ENCODE measurements at places on chromosomes 1 and 21. TPM values are rescaled to one million over a fixed set of nuclear protein-coding genes. Genes with fewer than 3 reads are reported as not detected.

The PIGR gene
- 0.16 TPM for total RNA-seq

DNA sequence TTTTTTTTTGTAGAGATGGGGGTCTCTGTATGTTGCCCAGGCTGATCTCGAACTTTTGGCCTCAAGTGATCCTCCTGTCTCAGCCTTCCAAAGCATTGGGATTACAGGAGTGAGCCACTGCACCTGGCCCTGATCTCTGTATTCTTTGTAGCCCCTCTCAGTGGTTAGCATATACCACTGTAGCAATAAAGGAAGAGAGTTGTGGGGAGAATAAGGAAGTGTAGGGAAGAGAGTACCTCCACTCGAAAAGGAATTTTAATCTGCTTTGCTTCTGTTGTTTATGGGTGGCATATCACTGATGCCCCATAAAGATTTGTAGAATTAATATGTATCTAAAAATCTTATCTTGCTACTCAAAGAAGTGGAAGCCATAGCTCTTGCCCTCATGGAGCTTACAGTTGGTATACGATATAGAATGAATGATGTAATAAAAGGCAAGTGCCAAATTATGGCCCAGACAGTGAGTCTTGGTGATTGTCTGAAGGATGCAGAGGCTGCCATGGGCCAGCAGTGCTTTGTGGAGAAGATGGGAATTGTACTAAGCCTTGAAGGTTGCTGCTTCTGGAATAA is 96.0 kb downstream of the CLIC6 start:
- no peak for DNase-seq

GRCh38 chr21:17427831-17428483 is 84.9 kb upstream of the CXADR start:
- DNase-seq, result no peak

- no peak for DNase-seq
These were observed 41.4 kb downstream of the URB1 start for GRCh38 chr21:32351428-32351827.

The DHRS3 gene
- 74.3 TPM for total RNA-seq

- peak; percentile 77 for DNase-seq
These were observed 747 bp upstream of the ENAH start for GRCh38 chr1:225653463-225654276.

DNA sequence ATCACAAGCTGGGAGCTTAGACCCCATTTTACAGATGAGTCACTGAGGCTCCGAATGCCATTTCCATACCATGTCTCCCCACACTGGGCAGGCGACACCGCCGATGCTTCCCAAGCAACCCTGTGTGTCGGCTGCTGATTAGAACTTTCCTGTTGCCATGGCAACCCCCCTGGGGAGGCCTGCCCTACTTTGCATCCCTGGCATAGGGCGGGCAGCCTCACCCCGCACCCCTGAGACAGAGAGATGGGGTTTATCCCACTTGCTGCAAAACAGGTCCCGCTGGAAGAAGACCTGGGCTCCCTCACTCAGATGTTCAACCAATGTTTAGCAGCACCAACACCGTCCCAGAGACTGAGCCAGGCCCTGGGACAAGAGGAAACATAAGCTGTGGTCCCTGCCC is 81.5 kb downstream of the CAMK2N1 start:
- no peak for DNase-seq

- DNase-seq, result no peak
These were observed 11.2 kb upstream of the GSTM4 start for GRCh38 chr1:109644670-109645069.

The HYI gene
- 24.8 TPM for total RNA-seq

GRCh38 chr1:162361349-162361748 is 15.3 kb downstream of the SPATA46 start:
- no peak for DNase-seq

DNA sequence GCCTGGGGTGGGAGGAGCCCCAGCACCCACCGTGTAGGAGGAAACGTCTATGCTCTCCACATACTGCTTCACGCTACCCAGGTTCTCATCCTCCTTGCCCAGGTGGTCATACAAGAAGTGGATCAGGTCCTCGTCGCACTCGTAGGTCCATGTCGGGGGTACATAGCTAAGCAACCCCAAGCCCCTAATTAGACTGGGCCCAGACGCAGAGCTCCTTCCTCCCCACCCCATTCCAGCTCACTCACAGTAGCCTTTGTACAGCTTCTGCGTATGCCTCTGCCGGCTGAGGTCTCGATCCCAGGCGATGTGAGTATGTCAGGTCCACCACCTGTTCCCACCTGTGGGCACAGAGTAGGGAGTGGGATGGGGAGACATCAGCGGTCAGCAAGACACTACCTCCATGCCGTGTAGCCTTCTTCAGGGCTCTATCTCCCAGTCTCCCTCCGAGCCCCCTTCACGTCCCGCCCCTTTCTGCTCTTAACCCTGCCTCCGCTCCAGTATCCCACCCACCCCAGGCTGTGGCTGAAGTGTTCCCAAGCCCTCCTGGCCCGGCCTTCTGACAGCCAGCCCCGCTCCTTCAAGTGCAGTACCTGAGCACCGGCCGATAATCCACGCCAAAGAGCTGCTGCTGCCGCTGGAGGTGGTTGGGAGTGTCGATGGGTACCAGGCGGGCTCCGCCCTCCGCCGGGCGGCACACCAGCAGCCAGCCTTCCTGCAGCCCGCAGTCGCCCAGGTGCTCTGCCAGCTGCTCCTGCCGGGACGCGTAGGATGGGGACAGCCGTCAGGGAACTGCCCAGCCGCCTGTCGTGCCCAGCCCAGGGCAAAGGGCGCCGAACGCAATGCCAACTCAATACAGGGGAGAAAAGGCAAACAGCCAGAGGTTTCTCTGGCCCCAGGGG is 919 bp downstream of the HECTD3 start:
- peak; percentile 32 for DNase-seq

DNA sequence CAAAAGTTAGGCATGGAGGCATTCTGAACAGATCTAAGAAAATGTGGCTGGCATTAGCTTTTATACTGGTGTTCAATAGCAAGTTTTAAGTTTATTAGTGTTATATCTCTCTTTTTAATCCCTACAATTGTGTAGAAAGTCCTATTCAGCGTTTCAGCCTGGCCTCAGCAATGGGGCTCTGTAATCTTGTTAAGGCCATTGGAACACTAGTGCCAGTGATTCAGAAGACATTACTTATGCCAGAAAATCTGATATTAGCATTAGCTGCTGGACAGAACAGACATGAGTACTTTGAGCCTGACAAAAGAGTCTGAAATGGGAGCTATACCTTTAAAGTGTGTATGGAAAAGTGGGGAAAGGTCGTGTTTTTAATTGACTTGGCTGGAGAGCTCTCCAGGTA is 167.0 kb downstream of the NEGR1 start:
- DNase-seq, result no peak

- DNase-seq, result no peak
These were observed 673.6 kb upstream of the ADGRL2 start for GRCh38 chr1:81126989-81127581.

- DNase-seq, result peak; percentile 64
These were observed 10.9 kb downstream of the ARHGEF2 start for GRCh38 chr1:155967341-155968050.

DNA sequence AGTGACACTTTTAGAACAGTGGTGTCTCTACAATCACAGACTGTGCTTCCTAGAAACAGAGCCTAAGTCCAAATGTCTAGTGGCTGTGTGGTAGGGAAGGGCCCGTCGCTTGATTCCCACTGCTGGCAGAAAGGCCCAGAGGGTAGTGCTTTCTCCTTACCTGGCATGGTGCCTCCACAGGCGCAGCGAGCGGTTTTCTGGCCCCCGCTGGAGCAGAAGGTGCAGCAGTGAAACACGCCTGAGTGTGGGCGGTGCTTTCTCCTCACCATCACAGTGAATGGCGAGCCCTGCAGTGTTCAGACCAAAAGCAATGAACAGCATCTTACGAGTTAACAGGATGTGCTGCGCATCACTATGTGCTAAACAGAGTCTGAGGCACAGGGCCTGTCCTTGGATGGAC is 8.3 kb downstream of the TRIM45 start:
- DNase-seq, result no peak

DNA sequence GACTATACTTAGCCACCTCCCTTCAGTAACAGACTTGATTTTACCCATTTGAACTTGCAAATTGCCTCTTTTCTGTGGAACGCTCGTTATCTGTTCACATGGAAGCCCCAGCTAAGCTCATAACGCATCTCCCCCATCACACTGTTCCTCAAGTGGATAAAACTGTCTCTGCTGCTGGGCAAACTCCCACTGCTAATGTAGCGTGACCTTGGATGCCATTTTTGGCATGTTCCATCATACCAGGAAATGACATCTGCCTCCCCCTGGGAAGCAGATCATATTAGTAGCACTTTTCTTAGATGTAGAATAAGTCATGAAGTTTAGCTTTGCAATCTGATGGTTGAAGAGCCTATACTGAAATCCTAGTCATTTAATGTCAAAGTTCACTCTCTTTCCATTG is 528.7 kb upstream of the PLXNA2 start:
- DNase-seq, result no peak

DNA sequence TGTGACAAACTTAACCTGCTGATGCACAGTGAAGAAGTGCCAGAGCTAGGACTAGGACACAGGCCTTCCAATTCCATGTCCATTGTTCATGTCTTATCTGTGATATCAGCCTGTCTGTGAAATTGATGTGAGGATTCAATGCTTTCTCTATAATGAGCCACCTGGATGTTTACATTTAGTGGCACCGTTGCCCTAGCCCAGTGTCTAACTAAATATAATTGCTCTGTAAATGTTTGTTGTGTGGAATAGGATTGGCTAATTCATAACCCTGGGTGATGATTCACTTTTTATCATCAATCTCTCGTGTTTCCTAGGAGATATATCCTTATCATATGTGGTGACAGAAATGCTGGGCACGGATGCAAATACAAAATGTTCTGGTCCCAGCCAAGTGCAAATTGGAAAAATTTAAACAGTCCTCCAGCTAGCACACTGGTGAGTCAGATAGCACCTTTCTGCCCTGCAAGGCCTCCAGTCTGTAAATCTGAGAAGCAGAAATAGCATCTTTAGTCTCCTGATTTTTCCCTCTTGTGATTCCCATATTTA is 46.9 kb upstream of the GNG12 start:
- no peak for DNase-seq

DNA sequence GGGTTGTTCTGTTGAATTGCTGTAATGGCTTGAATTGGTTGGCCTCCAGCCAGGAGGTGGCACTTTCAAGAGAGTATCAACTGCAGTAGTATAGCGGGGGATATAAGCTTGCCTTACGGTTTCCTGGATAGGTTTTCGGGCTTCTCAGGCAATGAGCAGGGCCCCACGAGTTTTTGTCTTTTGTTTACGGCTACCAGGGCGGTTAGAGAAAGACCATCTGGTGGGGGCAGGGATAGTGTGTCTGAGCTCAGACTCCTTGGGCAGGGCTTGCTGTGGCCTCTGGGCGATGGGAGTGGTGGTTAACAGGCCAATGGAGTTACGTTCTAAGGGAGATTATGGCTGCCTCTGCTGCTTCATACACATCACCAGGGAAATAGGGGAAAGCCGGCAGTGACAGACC is 62.8 kb downstream of the DTL start:
- DNase-seq, result no peak

GRCh38 chr1:67740543-67740942 is 55.5 kb downstream of the GADD45A start:
- DNase-seq, result no peak

DNA sequence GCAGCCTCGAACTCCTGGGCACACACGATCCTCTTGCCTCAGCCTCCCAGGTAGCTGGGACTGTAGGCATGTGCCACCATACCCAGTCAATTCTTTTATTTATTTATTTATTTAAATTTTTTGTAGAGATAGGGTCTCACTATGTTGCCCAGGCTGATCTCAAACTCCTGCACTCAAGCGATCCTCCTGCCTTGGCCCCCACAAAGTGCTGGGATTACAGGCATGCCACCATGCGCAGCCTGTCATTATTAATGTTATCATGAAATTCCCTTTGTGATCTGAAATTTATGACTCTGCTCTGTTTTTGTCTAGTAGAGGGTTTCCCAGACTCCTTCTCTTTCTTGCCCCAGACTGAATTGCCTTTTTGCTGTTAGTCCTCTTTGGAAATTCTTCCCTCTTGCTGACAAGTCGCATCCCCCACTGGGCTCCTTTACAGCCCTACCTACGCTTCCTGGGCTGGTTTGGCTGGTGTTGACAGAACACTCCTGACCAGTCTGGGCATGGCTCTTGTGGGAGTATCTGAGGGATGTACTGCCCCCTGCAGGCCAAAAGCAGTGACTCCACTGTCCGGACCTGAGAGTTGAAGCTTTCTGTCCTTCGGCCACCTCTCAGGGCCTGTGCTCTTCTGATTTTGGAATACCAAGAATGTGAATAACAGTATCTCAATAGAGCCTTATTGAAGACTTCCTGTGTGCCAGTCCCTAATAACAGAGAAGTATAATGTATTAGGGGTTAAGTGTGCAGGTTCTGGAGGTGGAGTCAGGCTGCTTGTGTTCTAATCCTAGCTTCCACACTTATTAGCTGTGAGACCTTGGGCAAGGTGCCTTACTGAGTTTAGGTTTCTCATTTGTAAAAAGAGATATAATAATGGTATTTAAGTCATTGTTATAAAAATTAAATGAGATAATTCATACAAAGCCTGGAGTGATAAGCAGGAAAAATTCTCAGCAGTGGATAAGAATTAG is 28.2 kb downstream of the TCEANC2 start:
- peak; percentile 50 for DNase-seq

- DNase-seq, result no peak
These were observed 442.3 kb downstream of the GPATCH2 start for GRCh38 chr1:217188280-217189237.

The ATP1A2 gene
- total RNA-seq, result 176 TPM

- no peak for DNase-seq
These were observed 1.9 kb upstream of the CNTN2 start for GRCh38 chr1:205041001-205041715.

- DNase-seq, result no peak
These were observed 34.3 kb downstream of the GPR137B start for GRCh38 chr1:236176337-236177336.

DNA sequence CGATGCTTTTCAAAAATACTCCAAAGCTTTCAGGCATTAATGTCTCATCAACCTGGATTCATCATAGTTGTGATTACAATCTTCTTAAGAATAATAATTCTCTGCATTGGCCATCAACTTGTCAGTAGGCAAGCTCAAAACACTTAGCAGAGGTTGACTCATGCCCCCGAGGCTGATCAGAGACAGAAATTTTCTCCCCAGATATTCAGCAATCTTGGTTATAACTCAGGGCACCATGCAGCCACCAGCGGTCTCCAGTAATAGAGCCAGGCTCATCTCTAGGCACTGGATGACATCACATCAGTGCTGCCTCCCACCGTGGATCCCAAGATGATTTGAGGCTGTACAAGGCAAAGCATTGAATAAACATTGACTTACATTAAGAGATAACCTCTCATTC is 14.3 kb upstream of the IFFO2 start:
- no peak for DNase-seq

The TMEM50B gene
- total RNA-seq, result 33.1 TPM

GRCh38 chr1:158728510-158729225 is 8.1 kb upstream of the OR6K3 start:
- DNase-seq, result no peak

The TACSTD2 gene
- total RNA-seq, result 0.44 TPM

GRCh38 chr1:186009039-186009737 is 275.0 kb downstream of the HMCN1 start:
- no peak for DNase-seq
